H1 (cell line): ENCODE measurements at places on chromosomes 5 and 9.
A peak's percentile ranks its signal among the peaks of the same experiment; 100 is the strongest.

- DNase-seq: no peak
Measured at GRCh38 chr5:139157556-139157955, 40.6 kb downstream of the SIL1 start.

- no peak for DNase-seq
Measured at GRCh38 chr5:62681117-62681850, 102.7 kb downstream of the LRRC70 start.

DNA sequence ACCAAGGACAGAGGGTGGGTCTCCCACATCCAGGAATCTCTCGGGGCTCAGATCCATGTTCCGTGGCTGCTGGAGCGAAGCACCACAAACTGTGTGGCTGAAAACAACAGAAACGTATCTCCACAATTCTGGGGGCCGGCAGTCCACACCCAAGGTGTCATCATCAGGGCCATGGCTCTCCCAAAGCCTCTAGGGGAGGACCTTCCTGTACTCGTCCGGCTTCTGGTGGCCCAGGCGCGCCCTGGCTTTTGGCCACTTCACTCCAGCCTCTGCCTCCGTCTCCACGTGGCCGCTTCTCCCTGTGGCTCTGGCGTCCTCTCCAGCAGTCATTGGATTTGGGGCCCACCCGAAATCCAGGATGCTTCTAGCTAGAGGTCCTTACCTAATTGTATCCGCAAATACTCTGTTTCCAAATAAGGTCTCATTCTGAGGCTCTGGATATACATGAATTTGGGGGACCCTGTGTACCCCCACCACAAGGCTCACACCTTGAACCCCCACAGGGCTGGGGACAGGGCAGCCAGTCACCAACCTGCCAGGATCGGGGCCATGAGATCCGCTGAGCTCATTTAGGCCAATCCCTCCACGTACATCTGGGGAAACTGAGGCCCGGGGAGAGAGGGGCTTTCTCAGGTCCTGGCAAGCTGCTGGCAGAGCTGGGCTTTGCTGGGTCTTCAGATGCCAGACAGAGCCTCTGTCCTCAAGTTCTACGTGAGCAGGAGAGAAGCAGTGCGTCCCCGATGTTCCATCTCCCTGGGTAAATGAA is 158.2 kb downstream of the OLFM1 start:
- DNase-seq: no peak

- DNase-seq: no peak
Measured at GRCh38 chr5:56037531-56038010, 42.8 kb upstream of the IL6ST start.

DNA sequence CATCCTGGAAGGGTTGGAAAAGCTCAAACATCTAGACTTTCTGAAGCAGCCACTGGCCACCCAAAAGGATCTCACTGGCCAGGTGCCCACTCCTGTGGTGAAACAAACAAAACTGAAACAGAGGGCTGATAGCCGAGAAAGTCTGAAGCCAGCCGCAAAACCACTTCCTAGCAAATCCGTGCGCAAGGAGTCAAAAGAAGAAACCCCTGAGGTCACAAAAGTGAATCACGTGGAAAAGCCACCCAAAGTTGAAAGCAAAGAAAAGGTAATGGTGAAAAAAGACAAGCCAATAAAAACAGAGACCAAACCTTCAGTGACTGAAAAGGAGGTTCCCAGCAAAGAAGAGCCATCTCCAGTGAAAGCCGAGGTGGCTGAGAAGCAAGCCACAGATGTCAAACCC is 87.6 kb downstream of the MAP1B start:
- DNase-seq: no peak

DNA sequence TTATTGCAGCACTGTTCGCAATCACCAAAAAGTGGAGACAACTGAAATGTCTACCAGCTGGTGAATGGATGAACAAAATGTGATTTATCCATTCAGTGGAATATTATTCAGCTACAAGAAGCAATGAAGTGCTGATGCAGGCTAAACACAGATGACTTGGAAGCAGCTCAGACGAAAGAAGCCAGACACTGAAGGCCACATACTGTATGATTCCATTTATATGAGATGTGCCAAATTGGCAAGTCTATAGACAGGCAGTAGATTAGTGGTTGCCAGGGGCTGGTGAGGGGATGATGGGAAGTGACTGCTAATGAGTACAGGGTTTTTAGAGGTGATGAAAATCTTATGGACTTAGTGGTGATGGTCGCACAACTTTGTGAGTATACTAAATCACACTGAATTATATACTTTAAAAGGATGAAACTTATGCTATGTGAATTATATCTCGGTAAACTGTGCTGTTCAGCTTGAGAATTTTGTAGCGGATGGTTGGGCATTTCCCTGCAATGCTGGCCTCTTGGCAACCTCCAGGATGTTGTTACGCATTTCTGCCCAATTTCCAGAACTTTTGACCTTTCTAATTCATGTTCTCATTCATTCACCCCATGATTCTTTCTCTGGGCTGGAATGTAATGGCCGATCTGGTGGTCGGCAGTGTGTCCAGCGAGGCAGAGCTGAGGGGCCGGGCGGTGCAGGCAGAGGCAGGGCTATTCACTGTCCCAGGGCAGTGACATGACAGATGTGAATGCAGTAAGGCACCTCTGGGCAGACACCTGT is 22.0 kb upstream of the WNK2 start:
- no peak for DNase-seq

- DNase-seq: no peak
Measured at GRCh38 chr5:84634256-84634655, 249.6 kb upstream of the EDIL3 start.

DNA sequence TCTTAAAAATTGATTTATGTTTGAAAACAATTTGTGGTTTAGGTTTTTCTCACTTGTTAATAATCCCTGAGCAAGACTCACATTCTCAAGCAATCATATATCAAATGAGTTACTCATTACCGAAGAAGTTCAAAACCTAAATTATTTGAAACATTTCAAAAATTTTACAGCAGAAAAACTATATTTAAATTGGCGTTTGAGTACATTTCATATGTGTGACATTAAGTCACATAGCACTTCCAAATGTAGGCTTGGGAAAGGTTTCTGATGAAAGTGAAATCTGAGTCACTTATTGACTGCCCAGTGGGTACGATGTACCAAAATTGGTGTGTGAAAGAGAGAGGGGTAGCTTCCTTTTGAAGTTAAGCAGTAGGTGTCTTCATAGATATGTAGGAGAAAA is 411.4 kb upstream of the SGCD start:
- DNase-seq: no peak

DNA sequence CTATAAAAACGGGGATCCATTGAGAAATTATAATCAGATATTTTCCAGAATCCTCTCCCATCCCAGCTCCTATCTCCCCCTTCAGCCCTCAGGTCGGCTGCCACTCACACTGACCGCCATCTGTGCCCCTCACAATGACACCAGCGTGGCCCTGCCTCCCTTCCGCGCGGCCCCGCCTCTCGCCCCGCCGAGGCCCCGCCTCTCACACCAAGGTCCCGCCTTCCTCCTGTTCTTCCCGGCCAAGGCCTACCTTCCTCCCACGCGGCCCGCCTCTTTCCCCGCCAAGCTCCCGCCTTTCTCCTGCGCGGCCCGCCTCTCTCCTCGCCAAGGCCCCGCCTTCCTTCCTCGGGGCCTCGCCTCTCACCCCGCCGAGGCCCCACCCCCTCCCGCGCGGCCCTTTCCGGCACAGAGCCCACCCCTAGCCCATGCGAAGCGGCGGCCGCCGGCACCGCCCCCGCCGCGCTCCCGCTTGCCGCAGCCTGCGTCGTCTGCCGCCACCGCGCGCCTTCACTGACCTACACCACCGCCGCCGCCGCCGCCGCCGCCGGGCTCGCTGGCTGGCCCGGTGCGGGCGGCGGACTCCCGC is at the start of gene DNAJC21:
Gene DNAJC21, plus strand, starts transcription at position 426 of the 586 bp plus-strand sequence. CDS start 261 bp downstream, outside the sequence.
- DNase-seq: peak; percentile 98

DNA sequence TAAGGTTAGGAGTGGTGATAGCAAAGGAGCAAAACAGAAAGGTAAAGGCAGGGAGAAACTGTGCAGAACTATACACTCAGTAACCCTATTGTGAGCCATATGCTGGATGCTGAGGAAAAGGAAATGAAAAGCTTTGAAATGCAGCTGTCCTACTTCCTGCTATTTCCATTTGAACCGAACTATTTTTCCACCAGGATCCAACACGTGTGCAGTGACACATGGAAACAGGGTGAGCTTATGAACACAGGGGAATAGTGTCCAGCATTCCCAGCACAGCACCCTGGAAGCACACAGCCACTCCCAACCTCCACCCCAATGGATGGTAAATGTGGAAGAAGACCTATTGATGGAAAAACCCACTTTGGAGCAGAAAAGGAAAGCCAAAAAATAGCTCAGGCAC is 69.0 kb upstream of the SLC12A2 start:
- DNase-seq: no peak

- no peak for DNase-seq
Measured at GRCh38 chr9:99752417-99753109, 69.1 kb upstream of the NR4A3 start.

GRCh38 chr5:115749016-115749415 is 67.4 kb downstream of the CDO1 start:
- no peak for DNase-seq

DNA sequence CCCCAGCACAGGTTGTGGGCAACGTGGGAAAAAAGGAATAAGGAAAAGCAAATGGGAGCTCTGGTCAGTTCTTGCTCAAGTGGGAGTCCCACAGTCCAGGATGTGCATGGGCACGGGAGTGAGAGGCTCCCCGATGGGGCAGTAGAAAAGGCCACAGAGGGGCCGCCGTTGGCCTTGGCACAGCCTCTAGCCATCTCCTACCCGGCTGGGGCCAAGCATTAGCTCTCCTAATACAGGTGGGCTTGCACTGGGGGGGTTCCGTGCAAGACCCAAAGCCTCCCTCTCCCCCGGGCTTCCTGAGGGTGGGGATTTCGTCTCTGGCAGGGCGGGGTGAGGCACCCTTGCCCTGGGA is 212.2 kb upstream of the MVB12B start:
- DNase-seq: no peak

GRCh38 chr5:113749334-113749733 is 235.8 kb downstream of the YTHDC2 start:
- DNase-seq: no peak

GRCh38 chr5:4804691-4805360 is 335.3 kb upstream of the ADAMTS16 start:
- DNase-seq: no peak
